ENCODE measurements at places on chromosomes 12 and 14.

DNA sequence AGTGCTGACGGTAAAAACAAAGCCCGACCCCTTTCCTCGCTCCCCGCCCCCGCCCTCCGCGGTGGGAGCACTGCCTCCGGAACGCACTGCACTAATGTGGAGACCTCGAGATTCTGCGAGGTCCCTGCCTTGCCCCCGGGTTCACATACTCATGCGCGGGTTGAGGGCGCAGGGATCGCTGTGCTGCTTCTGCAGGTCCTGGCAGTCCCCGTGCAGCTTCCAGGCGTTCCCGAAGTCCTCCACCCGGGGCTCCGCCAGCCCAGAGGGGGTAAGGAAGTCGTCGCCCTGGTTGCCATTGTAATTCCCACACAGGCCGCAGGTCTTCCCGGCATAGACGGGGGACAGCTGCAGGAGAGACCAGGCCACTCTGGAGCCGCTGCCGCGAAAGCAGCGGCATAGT, 66.8 kb downstream of the VWF start:
- DNase-seq: no peak

DNA sequence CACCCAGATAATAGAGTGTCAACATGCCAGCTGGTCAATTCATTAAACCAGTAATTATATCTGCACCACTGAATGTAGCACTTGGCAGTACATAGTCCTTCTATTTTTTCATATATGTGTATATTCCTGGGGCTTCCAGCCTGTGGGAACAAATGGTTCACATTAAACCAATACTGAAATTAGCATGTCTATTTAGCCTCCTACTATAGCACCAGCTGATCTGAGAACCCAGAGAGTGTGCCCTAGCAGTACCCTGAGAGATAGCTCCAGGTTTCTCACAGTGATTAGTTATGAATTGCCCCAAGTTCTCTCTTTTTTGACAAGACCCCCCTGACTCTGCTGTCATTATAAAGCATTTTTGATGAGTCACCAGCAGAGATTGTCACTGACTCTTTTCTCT, 1097.3 kb upstream of the FLRT2 start:
- no peak for DNase-seq

GRCh38 chr14:96827290-96827689, 30.1 kb downstream of the VRK1 start:
- DNase-seq: no peak

- no peak for DNase-seq
Measured at GRCh38 chr14:97571866-97572555, 774.8 kb downstream of the VRK1 start.

- no peak for DNase-seq
Measured at GRCh38 chr14:34252227-34252626, 209.8 kb downstream of the SPTSSA start.

- DNase-seq: no peak
Measured at GRCh38 chr12:95054206-95054605, 19.2 kb downstream of the NR2C1 start.

GRCh38 chr12:124347805-124348658, 53.1 kb downstream of the RFLNA start:
- peak; percentile 13 for DNase-seq

All from T follicular helper cell (primary cell).